ENCODE measurements at places on chromosomes 4 and X.

DNA sequence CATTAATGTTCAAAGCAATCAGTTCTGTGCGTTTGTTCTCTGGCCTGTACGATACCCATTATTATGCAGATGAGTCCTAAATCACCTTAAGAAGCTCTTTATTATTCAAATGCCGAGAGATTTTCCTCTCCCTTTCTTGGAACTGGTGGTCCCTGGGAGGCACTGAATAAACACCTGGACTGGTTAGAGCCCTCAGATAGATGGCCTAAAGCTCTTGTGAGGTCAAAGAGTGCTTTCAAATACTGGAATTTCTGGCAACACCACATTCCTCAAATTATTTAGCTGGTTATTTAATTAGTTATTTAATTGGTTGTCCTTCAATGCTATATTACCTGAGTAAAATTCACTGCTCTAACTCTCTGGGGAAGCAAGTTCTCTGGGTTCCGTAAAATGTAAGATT lies 3.0 kb downstream of the ARHGEF38 start:
- no peak for DNase-seq

DNA sequence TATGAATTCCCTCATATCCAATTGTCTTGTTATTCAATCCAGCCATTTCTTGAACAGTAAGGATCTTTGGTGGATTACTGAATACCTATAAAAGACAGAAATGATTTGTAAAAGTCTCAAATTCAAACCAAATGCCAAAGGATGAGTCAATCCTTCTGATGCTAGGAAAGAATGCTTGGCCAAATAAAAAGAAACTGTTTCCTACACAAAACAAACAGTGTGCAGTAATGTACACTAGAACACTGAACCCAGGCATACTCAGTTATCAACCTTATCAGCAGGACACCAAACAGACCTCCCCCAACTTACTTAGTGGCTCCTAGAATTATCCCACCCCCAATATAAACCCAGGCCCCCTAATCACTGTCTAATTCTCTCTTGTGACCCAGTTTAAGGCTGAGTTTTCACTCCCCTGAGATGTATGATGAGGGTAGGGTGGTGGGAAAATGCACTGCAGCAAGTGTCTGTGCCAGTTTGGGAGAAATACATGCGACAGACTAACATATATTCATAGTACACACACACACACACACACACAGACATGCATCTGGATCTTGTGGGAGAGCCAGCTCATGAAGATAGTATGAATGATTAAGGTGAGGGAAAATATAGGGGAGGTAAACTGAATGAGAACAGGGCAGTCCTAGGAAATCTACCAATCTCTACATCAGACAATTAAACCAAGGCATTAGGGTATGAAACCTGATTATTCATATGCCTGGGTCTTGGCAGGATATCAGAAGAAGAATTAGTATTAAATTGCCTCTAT lies 35.0 kb downstream of the CLDN2 start:
- DNase-seq: no peak

- DNase-seq: no peak
Measured at GRCh38 chr4:145891958-145892357, 46.7 kb downstream of the ZNF827 start.

- DNase-seq: no peak
Measured at GRCh38 chrX:153922932-153923857, 2.9 kb downstream of the ARHGAP4 start.

GRCh38 chr4:102444752-102445151 lies 56.4 kb upstream of the NFKB1 start:
- DNase-seq: no peak

GRCh38 chr4:156413239-156414135 lies 459.8 kb upstream of the CTSO start:
- DNase-seq: no peak

- DNase-seq: no peak
Measured at GRCh38 chr4:53656421-53656981, 65.2 kb upstream of the LNX1 start.

- DNase-seq: no peak
Measured at GRCh38 chr4:159210975-159211374, 108.1 kb downstream of the RAPGEF2 start.

GRCh38 chr4:13178621-13179020 lies 305.5 kb downstream of the RAB28 start:
- no peak for DNase-seq

DNA sequence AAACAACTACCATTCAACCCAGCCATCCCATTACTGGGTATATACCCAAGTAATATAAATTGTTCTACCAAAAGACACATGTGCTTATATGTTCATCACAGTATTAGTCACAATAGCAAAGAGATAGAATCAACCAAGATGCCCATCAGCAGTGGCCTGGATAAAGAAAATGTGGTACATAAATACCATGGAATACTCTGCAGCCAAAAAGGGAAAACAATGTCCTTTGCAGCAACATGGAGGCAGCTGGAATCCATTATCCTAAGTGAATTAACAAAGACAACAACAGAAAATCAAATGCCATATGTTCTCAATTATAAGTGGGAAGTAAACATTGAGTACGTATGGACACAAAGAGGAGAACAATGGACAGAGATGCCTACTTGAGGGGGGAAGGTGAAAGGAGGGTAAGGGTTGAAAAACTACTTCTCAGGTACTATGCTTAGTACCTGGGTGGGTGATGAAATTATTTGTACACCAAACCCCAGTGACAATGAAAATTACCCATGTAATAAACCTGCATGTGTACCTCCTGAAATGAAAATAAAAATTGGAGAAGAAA lies 632.1 kb upstream of the AADAT start:
- no peak for DNase-seq

- DNase-seq: no peak
Measured at GRCh38 chr4:148349153-148349552, 93.1 kb downstream of the NR3C2 start.

DNA sequence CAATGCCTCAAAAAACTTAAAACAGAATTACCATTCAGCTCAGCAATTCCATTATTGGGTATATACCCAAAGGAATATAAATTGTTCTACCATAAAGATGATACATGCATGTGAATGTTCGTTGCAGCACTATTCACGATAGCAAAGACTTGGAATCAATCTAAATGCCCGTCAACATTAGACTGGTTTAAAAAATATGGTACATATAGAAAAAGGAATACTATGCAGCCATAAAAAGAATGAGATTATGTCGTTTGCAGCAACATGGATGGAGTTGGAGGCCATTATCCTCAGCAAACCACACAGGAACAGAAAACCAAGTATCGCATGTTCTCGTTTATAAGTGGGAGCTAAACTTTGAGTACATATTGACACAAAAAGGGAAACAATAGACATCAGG lies 10.9 kb upstream of the SYNPO2 start:
- DNase-seq: no peak

- no peak for DNase-seq
Measured at GRCh38 chr4:93646233-93646930, 182.2 kb upstream of the ATOH1 start.

GRCh38 chrX:106932492-106932923 lies 12.3 kb downstream of the CLDN2 start:
- no peak for DNase-seq

GRCh38 chrX:830532-830931 lies 199.9 kb downstream of the SHOX start:
- no peak for DNase-seq

DNA sequence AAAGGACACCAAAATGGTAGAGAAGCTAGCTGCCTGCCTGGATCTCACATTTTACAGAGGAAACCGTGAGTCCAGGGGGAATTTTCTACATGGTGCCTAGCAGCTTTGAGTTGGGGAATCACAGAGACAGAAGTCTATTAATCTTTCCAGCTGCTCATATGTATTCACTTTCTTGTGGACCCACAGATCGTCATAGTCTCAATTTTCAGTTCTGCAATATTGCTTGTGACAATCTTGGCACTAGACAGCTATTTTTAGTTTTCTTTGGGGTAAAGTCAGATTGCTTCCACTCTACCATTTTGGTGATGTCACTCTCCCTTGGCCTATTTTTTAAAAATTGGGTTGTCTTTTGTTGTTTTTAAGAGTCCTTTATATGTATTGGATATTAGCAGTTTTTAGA lies 233.4 kb upstream of the STK26 start:
- no peak for DNase-seq

DNA sequence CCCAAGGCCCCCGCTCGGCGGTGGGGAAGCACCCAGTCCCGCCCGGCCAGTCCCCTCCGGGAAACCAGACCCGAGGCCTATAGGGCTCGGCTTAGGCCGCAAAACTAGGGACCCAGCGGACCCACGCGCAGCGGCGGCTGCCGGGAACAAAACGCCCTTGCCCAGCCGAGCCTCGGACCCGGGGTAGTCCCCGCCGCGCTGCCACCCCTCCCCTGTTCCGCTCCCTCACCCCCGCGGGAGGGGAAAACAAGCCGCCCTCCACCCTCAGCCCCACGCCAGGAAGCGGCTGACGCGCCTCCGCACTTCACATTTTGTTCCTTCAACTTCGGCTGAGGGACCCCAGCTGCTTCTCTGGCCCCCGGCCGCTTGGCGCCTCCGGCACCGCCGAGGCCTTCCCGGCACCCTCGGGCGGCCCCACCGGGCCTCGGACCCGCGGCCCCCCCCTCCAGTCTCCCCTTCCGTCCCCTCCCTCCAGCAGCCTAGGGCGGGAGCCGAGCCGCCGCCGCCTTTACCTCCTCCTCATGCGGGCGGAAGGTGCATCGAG lies 694 bp downstream of the PDS5A start:
- peak; percentile 53 for DNase-seq

GRCh38 chr4:55830048-55830447 lies 10.5 kb downstream of the EXOC1L start:
- no peak for DNase-seq

GRCh38 chr4:89259301-89260028 lies 48.1 kb downstream of the GPRIN3 start:
- DNase-seq: no peak

DNA sequence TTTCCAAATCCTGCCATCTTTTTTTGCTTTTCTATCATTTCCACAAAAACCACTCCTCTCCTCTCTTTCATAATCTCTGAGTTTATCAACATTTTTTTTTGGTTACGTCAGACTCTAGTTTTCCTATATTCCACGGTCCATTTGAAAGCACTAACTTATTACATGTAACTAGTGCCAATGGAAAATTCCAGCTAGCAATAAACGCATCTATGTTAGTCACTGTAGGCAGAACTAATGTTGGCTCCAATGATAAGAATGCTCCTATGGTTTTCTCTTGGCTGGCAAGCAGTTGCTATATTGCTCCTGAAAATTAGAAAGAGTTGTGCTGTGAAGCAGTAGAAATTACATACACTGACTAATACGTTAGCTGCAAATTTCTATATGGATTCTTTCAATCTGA lies 634.6 kb upstream of the FTHL17 start:
- DNase-seq: no peak

DNA sequence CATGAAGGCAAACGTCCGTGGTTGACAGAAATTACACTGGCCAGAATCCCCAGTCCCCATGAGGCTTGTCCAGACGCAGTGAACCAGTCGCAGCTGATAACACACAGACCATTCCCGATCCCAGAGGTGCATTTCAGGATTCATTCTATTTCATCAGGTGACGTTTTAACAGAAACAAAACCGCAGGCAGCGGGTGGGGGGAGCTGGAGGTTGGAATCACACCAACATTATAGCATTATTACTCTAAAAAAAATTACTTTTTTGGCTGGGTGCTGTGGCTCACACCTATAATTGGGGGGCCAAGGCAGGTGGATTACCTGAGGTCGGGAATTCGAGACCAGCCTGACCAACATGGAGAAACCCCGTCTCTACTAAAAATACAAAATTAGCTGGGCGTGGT lies 25.2 kb downstream of the NOP14 start:
- no peak for DNase-seq

DNA sequence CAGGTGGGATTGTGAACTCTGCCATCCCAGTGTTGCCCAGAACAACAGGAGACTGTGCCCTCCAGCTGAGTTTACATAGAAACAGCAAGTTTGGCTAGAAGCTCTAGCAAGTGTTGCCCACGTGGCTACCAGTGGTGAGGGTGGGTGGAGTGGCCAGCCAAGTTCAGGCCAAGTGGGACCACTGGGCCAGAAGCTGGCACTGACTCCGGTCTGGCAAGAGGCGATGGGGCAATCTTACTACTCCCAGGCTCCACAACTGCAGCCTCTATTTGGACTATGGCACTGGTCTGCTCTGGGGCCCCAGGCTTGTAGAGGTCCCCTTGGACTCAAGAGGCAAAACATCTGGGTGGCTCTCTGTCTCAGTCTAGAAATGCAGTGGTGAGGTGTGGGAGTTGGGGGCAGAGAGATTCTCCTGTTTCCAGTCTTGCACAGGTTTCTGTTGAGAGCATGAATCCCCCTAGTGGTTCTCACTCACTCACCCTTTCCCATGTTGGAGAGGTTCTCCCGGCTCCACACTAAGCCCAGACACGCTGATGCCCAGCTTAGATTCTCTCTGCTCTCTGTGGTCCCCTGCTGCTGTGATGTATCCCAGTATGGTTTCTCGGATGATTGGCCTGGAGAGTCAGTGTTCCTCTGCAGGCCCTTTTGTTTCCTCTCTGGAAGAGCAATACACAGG lies 615.3 kb downstream of the PDHA2 start:
- DNase-seq: no peak

DNA sequence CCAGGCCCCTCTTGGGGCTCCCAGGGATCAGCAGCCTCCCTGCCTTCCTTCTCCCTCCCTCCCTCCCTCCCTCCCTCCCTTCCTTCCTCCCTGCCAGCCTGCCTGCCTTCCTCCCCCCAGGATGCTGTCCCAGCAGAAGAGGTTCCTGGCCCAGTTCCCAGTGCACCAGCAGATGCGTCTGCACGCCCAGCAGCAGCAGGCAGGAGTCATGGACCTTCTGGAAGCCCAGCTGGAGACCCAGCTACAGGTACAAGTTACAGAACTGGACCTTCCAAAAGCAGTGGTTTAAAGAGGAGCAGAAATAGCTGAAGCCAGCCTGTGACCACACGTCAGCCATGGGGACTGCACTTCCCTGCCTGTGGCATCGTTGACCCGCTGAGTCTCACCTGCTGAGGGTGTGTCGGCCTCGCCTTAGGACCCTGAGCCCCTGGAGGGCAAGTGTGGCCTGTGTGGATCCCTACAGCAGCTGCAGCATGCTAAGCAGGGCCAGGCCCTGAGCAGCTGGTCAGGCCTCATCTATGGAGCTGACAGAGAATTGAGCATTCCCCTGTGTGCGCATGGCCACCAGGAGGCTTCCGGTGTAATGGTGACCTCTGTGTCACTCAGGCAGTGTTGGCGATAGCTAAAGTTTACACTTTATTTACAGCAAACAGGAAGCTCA lies 84.7 kb downstream of the CRMP1 start:
- DNase-seq: no peak

DNA sequence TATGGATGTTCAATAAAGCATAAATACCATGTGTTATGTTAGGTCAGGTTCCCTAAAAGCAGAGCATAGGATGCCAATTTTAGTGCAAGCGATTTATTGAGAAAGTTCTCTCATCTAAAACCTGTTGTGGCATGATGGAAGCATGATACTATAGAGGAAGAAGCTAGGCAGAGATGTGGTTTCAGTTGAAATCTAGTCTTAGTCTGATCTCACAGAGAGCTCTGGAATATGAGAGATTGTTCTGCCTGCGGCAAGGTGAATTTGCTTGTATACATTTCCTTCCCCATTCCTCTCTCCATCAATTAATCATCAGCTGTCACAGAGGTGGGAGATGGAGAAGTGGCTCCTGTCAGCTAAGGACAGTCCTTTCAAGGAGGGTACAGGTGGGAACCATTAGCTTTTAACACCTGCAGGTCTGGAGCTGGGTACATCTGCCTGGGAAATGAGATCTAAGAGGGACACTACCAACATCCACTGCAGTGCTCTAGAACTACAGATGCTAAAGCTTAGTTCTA lies 252.4 kb downstream of the CFAP299 start:
- DNase-seq: no peak

GRCh38 chrX:78934866-78935265 lies 10.3 kb upstream of the P2RY10 start:
- no peak for DNase-seq

All from CD4-positive, alpha-beta T cell treated with Interleukin-17A for 1 hour (primary cell).